ENCODE measurements at places on chromosomes 4 and X.

GRCh38 chrX:69103539-69103938, 61.7 kb downstream of the PJA1 start:
- DNase-seq = no peak

- DNase-seq = peak; percentile 84
Observed at GRCh38 chr4:15232366-15233263, 195.2 kb upstream of the C1QTNF7 start.

DNA sequence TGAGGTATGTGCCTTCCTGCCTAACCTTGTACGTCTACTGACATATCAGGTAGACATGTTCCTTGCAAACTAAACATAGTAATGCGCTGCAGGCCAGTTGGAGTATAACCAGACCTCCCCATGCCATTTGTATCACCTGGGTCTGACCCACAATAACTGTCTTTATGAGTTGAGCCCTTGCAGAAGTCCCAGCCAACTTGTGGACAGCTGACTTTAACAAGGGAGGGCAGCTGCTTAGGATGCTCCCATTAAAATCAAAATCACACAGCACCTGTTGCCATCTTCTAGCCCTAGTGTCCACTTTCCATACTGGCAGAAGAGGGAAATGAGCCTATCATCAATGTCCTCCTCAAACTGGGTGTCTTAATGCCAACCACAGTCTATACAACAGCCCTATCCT, 41.6 kb downstream of the KANTR start:
- no peak for DNase-seq

- DNase-seq = no peak
Observed at GRCh38 chr4:24796620-24797019, 1.2 kb downstream of the SOD3 start.

All from cardiac fibroblast (primary cell).